Epithelial cell of esophagus (primary cell): ENCODE measurements at places on chromosomes 5 and 9.

- peak; percentile 70 for DNase-seq
Measured at GRCh38 chr5:40405230-40405629, 274.5 kb upstream of the PTGER4 start.

DNA sequence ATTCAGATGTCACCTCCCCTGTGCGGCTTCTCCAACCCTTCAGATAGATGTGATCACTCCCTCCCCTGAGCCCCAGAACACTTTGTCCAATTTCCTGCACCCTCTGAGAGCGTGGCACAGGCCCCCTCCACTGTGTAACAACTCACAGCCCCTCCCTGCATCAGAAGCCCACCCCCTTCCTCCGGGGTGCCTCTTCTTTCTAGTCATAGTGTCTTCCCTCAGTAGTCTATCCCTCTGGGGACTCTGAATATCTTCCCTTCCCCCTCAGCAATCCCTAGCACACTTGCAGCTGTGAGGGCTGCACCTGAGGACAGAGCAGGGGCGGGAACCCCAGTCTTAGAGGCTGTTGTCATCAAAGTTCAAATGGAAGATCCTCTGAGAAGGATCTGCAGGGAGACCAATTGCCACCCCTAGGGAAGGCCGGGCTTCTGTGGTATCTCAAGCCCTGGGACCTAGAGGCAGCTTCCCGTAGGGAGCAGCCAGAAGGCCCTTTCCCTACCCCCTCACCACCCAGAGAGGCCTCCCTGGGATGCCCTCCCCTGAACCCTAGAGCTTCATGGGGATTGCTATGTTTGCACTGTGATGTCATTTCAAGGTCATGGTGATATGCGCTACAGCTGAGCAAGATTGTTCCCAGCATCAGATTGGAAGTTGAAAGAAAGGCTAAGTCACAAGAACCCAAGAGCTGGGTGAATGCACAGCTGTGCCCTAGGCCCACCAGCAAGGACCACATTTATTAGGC, 70.7 kb downstream of the THBS4 start:
- DNase-seq: no peak

DNA sequence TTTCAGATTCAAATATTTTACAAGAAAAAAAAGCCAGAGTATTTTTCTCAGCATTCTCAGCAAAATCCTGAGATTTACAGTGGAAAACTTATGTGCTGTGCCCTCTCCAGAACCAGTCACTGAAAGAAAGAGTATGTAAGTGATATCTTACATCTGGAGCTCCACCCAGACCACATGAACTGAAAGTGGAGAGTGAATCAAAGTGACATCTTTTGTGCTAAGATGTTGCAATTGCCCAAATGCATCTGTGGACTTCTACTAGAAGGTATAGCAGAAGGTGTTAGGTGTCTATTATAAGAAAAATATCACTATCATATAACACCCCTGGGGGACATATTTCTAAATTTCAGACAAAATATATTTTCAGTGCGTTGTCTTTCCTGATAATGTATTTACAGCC, 49.0 kb upstream of the RIC1 start:
- no peak for DNase-seq

- DNase-seq: peak; percentile 40
Measured at GRCh38 chr5:16857635-16858034, 78.5 kb downstream of the MYO10 start.

- DNase-seq: peak; percentile 68
Measured at GRCh38 chr5:177537389-177538361, 16.7 kb downstream of the FAM193B start.

GRCh38 chr5:32173267-32174010, 680 bp downstream of the GOLPH3 start:
- peak; percentile 65 for DNase-seq
